ENCODE measurements at places on chromosomes 5 and 9.

GRCh38 chr9:19512103-19512832, 103.5 kb downstream of the ACER2 start:
- no peak for DNase-seq

- no peak for DNase-seq
These were observed 186.1 kb downstream of the SMC2 start for GRCh38 chr9:104280178-104280560.

DNA sequence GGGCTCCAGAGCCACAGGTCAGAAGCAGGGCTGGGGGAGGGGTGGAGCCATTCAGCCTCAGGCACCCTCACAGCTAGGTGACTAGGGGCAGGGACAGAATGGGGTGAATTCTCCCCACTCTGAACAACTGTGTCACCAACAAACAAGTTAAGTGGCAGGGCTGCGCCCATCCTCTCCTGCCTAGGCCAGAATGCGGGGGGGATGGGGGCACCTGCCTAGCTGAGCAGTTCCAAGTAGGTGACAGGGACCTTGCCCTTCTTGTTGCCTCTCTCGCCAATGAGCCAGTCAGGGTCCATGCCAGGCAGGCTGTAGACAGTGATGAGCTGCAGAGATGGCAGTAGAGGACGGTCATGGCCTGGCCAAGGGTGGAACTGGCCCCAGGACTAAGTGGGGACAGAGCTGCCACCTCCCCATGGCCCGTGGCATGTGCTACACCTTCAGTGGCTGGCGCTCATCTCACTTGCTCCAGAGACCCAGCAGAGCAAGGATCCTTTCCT, 19.6 kb downstream of the SH3GLB2 start:
- no peak for DNase-seq

- DNase-seq = no peak
These were observed 49.9 kb upstream of the DAPK1 start for GRCh38 chr9:87447547-87448432.

GRCh38 chr5:31748458-31749172, 109.7 kb downstream of the PDZD2 start:
- no peak for DNase-seq

DNA sequence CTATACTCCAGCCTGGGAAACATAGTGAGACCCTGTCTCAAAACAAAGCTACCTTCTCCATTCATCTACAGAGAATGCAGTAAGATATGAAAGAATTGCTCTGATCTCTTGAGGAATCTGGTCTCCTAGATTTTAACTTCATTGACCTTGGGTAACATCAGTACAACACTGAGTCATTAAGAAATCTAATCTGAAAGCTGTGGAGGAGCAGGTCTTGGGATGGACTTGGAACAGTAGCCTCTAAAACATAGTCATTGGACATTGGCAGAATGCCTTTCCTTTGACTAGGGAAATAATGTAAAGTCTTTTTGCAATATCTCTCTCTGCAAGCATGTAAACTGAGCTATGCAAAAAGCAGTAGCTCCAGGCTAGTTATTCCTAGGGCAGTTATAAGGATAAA, 58.1 kb downstream of the KCNN2 start:
- no peak for DNase-seq

DNA sequence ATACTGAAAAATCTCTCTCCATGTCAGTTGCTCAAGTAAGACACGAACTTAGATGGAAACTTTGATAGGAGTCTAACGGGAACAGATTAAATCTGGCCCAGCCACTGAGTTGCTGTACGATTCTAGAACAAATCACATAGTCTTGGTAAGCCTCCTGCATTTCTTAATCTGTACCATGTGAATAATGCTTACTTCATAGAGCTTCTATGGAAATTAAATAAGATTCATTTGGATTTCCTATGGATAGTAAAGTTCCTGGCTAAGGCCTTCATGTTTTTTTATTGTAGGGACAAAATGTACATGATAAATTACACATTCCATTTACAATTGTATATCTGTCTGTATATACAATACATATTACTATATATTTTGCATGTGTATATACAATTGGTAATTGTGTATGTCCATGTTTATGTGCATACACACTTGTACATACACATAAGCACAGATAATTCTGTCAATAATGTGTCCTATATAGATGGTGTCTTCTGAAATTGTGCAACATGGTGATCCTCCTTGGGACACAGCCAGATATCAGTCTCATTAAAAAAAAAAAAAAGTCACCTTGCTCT, 330.4 kb downstream of the TRIM32 start:
- no peak for DNase-seq
